Left lobe of liver (tissue), 2 donors: ENCODE measurements at places on chromosomes 6 and 20. TPM values are rescaled to one million over a fixed set of nuclear protein-coding genes. Genes with fewer than 3 reads are reported as not detected.
A peak's percentile ranks its signal among the peaks of the same experiment; 100 is the strongest.

DNA sequence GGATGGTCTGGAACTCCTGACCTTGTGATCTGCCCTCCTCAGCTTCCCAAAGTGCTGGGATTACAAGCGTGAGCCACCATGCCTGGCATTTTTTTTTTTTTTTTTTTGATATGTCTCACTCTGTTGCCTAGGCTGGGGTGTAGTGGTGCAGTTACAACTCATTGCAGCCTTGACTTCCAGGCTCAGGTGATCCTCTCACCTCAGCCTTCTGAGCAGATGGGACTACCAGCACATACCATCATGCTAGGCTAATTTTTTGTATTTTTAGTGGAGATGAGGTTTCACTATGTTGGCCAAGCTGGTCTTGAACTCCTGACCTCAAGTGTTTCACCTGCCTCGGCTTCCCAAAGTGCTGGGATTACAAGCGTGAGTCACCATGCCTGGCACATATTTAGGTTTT, 34.3 kb downstream of the PHF20 start:
- no peak for DNase-seq

DNA sequence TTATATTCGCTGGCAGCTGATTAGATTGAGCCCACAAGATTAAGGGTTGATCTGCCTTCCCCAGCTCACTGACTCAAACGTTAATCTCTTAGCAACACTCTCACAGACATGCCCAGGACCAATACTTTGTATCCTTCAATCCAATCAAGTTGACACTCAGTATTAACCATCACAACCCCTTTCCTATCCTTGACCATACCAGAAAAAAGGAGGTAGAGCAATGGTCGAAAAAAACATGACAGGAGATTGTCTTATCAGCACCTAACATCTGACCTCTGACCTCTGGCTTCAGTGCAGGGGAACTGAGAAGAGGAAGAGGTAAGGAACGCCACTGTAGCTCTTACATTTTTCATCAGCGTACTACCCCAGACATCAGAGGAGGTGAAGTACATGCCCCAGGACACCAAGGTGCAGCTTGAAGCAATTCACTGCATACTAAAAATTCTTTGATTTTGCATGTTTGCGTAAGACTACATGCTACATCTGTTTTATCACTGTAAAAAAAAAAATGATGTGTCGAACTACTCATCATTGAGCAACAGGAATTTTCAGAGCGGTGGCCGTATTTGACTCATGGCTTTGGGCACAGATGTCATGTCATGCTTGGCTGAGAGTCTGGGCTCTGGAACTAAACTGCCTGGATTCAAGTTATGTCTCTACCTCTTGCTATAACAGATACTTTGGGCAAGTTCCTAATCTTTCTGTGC, 188.0 kb upstream of the TAB2 start:
- no peak for DNase-seq

- DNase-seq, result no peak
Observed at GRCh38 chr20:44728801-44729443, 13.8 kb downstream of the CCN5 start.

GRCh38 chr6:15331629-15332251, 85.9 kb downstream of the JARID2 start:
- DNase-seq, result no peak

- no peak for DNase-seq
Observed at GRCh38 chr6:104574135-104574750, 285.5 kb downstream of the HACE1 start.

- no peak for DNase-seq
Observed at GRCh38 chr6:337805-338368, 45.6 kb downstream of the DUSP22 start.

DNA sequence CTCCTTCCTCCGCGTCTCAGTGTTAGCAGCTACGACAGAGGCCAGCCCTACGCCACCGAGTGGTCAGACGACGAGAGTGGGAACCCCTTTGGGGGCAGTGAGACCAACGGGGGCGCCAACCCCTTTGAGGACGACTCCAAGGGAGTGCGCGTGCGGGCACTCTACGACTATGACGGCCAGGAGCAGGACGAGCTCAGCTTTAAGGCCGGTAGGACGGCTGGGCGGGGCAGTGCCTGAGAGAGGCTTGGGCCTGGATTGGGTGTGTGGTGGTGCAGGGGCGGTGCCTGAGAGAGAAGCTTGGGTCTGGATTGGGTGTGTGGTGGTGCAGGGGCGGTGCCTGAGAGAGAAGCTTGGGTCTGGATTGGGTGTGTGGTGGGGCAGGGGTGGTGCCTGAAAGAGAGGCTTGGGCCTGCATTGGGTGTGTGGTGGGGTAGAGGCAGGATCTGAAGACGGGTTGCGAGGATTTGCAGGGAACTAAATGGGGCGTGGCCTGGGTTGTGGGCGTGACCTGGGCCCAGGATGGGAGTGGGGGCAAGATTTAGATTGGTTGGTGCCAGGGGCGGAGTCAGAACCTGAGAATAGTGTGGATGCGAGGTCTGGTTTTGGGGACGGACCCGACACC, 24.4 kb downstream of the SPDEF start:
- no peak for DNase-seq

DNA sequence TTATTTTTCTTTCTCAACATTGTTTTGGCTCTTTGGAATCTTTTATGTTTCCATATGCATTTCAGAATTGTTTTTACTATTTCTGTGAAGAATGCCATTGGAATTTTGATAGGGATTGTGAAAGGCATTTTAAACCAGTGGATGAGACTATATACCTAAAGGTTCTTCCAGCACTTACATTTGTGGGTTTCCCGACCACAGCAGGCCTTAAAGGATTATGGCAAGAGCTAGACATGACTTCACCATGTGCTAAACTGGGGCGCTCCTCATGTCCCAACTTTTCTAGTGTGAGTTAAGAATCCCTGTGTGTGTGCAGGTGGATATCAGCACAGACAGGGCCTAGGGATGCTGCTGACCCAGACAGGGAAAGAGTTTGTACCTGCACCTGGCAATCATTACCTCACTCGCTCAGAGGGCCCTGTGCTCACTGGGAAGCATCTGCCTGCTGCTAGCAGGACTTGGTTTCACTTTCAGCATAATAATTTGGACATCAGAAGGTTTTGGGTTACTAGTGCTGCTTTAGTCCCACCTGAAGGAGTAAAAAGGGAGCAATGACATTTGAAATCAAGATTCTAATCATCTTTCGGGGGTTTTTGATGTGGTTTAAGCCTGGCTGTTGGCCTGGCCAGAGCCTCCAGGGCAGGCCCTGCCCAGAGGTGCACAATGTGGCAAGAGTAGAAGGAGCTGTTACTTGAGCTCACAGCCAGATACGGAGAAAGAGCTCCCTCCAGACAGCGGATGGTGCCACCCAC, 137.1 kb downstream of the CDC5L start:
- no peak for DNase-seq

DNA sequence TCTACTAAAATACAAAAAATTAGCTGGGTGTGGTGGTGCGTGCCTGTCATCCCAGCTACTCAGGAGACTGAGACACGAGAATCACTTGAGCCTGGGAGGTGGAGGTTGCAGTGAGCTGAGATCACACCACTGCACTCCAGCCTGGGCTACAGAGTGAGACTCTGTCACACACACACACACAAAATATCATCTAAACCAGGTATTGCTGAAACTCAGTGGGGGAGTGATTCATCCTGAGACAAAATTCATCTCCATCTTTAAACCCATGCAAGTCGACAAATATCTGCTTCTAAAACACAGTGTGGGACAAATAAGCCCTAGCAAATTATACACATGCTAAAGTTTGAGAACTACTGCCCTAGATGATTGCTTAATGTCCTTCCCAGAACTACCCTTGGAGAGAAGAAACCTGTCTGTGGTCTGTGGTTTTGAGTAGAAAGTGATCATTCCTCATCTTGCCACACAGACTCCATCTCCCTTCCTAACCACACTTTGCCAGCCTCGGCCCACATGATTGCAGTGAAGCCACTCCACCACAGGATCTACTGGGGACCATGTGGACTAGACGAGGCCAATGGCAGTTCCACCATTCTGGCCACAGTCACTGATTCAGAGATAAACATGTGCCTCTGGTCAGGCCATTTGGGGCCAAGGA, 130.3 kb downstream of the OPRM1 start:
- no peak for DNase-seq

- DNase-seq, result peak; percentile 97
Observed at GRCh38 chr6:150573041-150573681, 26.5 kb upstream of the PLEKHG1 start.

DNA sequence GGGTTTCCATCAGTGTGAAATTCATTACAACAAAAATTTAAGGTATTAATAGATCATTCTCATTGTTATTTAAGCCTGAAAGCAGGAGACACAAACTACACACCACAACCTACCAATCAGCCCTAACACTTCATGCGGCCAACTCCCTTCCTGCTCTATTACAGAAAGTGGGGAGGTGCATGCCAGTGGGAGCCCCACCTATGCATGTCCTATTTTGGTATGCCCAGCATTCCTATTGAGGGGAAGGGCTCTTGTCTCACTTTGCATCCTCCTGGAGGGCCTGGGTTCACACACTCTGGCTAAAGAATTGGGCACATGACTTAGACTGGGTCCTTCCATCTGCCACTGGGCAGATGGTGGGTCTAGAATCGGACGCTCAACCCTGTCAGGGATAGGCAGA, 450.0 kb downstream of the PTPRT start:
- DNase-seq, result no peak

- DNase-seq, result no peak
Observed at GRCh38 chr20:24490598-24490997, 21.2 kb downstream of the SYNDIG1 start.

- no peak for DNase-seq
Observed at GRCh38 chr6:2790588-2791449, 25.6 kb downstream of the WRNIP1 start.

GRCh38 chr6:26457264-26457805, 420 bp upstream of the BTN2A1 start:
- DNase-seq, result no peak

DNA sequence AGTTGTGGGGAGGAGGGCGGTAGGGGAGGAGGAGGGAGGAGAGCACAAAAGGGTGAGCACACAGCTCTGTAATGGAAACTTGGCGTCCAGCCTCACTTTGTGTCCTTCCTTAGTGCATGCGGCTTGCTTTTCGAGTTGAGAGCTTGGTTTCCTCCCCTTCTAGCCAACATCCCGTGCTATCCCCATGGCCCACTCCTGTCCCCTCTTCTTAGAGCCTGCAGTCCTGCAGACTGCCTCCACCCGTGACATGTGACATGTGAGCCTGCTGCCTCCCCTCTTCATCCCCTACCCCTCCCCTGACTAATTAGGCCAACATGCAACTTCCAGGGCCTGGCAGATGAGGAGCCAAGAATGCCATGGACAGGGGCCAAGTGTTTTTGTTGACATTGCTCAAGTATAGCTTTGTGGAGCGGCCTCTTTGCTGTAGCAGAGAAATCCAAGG, 63.2 kb downstream of the SLC24A3 start:
- DNase-seq, result peak; percentile 53

- no peak for DNase-seq
Observed at GRCh38 chr20:36974660-36975059, 23.2 kb upstream of the SAMHD1 start.

GRCh38 chr20:44014807-44015732, 100.4 kb downstream of the TOX2 start:
- no peak for DNase-seq

- DNase-seq, result no peak
Observed at GRCh38 chr6:113558966-113559365, 298.2 kb upstream of the MARCKS start.

GRCh38 chr6:52186480-52186879, 305 bp downstream of the IL17A start:
- DNase-seq, result no peak

DNA sequence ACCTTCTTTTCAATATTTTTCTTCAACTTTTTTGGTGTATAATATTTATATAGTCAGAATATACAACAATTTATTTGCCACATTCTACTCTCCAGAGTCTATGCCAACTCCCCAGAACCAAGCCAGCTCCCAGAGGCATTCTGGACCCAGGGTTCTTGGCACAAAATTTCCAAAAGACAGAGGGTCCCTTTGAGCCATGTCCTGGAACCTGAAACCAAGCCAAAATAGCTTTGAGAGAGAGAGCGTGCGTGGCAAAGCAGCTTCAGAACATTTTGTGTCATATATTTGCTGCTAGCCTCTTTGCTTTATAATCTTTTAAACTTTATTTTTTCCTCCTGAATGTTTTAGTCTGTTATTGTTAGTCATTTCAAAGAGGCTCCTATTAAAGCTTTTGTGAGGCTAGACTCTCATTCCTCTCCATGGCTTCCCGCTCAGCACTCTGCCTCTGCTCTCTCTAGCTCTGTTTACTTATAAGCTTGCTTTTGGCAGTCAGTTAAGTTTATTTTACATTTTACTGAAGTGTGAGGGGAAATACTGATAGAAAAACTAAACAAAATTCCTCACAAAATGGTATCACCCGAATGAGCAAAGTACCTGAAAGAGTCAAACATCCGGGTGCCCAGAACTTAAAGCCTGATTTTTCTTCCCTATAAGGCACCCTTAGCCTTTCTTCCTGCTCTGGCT, 605.1 kb upstream of the ID4 start:
- DNase-seq, result no peak

DNA sequence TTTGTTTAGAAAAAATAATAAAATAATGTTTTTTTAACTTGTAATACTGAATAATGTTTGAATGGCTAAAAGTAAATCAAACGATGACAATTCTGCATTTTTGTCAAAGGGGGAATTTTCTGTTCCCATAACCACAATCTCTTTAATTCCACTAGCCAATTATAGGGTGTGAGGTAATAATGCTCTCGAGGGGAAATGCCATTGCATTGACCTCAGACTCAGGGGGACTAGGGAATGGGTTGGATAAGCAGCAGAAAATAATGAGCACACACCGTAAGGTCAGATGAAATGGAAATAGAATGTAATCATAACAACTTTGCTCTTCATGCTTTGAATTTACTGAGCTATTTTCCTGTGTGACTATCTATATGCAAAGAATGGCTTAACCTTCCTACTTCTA, 584.7 kb downstream of the RFPL4B start:
- no peak for DNase-seq

DNA sequence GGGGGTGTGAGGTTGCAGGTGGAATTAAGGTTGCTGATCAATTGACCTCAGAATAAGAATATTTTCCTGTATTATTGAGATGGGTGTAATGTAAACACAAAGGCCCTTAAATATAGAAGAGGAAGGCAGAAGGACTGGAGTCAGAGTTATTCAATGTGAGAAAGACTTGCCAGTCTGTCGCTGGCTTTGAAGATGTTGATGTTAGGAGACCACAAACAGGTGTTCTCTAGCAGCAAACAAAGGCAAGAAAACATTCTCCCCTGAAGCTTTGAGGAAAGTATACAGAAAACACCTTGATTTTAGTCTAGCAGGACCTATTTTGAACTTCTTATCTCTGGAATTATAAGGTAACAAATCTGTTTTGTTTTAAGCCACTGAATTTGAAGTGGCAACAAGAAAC, 138.9 kb upstream of the PTPRK start:
- no peak for DNase-seq

The CALHM4 gene
- not detected for total RNA-seq

The HLA-DQB1 gene
- 0.68 TPM for total RNA-seq

The ZNF334 gene
- total RNA-seq, result 1.9 TPM

The SCRT2 gene
- not detected for total RNA-seq

The TAAR9 gene
- total RNA-seq, result not detected

The SLC22A7 gene
- total RNA-seq, result 269 TPM

The DEFB125 gene
- total RNA-seq, result not detected

The C6orf118 gene
- total RNA-seq, result not detected

The SSTR4 gene
- not detected for total RNA-seq

The OLIG3 gene
- not detected for total RNA-seq

The KCNK15 gene
- total RNA-seq, result 0.20 TPM

The SLC35D3 gene
- not detected for total RNA-seq
